ENCODE measurements at places on chromosomes 2 and 18. TPM values are rescaled to one million over a fixed set of nuclear protein-coding genes. Genes with fewer than 3 reads are reported as not detected.

DNA sequence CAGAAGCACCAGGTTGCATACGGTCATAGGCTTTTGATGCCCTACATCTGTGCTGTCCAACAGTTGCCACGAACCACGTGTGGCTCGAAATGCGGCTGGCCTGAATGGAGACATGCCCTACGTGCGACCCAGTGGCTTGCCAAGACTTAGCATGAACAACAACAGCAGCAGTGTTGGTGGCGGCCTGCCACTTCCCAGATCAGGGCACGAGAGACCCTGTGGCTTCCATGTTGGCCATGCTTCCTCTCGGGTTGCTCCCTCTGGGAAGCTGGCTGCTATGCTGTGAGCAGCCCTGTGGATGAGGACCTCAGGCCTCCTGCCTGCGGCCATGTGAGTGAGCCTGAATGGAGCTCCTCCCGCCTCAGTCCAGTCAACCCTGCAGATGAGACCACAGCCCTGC, 212.3 kb downstream of the HDAC4 start:
- no peak for DNase-seq

GRCh38 chr2:10777111-10777841, 35.3 kb downstream of the PDIA6 start:
- DNase-seq, result no peak

DNA sequence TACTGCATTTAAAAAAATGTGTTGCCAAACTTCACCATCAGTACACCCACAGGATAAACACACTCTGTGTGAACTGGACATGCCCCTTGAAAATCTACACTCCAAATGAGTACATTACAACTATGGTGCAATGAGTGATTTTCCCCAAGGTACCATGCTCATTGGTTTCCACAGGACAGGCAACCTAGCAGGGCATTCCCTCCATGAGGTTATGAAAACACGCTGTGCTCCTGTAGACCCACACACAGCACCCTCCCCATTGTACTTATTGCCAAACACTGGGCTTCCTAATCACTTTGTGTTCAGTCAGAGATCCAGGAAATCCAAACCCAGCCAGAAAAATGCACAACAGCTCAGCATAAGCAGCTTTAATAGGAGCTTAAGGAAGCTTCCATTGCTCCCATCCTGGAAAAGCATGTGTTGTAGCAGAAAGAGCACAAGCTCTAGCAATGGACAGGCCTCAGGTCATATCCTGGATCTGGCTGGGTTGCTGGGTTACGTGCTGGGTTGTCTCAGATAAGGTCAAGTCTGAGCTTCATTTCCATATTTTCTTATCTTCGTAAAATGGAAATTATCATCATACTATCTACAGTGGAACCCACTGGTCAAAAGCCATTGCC, 20.8 kb upstream of the ATIC start:
- no peak for DNase-seq

DNA sequence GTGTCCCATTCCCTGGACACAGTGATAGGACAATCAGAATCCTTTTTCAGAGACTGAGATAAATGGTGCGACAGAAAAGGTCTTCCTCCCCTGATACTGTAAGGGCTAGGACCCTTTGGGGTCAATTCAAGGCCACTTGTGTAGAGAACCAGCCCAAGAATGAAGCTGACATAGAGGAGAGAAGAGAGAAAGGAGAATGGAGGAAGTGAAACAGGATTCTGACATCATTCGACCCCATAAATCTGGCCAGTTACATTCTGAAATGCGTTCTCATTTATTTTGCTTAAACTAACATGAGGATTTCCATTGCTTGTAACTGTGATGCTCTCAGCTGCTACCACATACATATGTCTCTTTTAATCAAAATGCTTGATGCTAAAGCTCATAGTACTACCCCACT, 148.1 kb downstream of the TMEM163 start:
- DNase-seq, result no peak

- no peak for DNase-seq
These were observed 287.9 kb downstream of the PDE11A start for GRCh38 chr2:177784745-177785067.

- no peak for DNase-seq
These were observed 1.6 kb downstream of the COPS9 start for GRCh38 chr2:240134466-240134865.

GRCh38 chr2:233117811-233118647, 57.9 kb downstream of the INPP5D start:
- no peak for DNase-seq

- DNase-seq, result no peak
These were observed 198.0 kb downstream of the CDH20 start for GRCh38 chr18:61531182-61531581.

- DNase-seq, result no peak
These were observed 13.4 kb upstream of the RPL37A start for GRCh38 chr2:216485237-216485636.

- no peak for DNase-seq
These were observed 396.8 kb downstream of the NCKAP5 start for GRCh38 chr2:133171393-133172004.

DNA sequence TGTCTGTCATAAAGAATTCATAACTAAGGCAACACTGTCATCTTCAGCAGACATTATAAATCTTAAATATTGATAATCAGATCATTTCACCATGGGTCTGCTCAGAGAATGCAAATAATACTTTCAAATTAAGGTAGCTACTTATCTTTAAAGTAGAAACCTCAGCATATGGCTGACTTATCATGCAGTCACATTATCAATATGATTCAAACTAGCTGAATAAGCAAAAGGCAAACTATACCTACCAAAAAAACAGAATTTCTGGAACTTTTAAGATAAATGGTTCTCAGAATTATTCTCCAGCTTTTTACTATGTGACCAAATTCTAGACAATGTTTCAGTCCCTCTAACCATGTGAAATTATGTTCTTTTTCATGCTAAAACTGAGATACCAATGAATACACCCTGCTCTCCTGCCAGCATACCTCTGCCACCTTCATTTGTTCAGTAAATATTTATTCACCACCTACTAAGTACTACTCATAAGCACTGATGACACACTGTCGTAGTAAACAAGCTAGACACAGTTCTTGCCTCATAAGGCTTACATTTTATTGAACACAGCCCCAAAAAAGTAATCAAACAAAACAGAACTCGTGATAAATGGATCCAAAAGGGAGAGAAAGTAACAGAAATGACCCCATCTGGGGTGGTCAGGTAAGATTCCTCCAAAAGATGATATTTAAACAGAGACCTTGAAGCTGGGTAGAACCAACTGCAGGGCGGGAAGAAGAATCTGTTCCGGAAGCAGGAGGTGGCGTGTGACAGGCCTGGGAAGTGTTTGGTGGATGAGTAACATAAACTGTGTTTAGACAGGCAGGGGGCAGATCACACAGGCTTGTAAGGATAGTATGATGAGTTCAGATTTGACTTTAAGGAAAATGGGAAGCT, 17.7 kb downstream of the SPIRE1 start:
- DNase-seq, result no peak

- no peak for DNase-seq
These were observed 8.6 kb upstream of the INPP5D start for GRCh38 chr2:233051241-233052149.

DNA sequence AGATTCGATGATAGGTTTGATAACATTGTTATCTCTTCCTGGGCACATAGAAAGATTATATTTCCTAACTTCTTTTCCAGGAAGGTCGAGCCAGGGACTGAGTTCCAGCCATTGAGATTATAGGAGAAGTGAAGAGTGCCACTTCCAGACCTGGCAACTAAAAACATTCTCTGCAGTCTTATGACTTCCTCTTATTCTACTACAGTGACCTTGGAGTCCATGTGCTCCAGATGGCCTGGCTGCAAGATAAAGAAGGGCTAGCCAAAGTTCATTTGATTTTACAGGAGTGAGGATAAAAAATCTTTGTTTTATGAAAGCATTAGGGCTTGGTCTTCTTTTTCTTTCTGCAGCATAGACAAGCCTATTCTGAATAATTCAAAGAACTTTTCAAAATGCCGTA, 363.0 kb downstream of the FSIP2 start:
- DNase-seq, result no peak

The NUP35 gene
- total RNA-seq, result 35.0 TPM

The CHN1 gene
- total RNA-seq, result 2.9 TPM

The SGPP2 gene
- 10.0 TPM for total RNA-seq

The PPP4R3B gene
- 76.0 TPM for total RNA-seq

The MOB4 gene
- total RNA-seq, result 16.0 TPM

The RGPD4 gene
- total RNA-seq, result not detected

Data from activated naive CD4-positive, alpha-beta T cell treated with anti-CD3 and anti-CD28 coated beads, Interleukin-2, amount 50 U/mL, for 72 hours (primary cell).